ENCODE measurements at places on chromosomes 1 and 21.

GRCh38 chr1:207825409-207825695 lies 73.5 kb downstream of the CD46 start:
- no peak for DNase-seq

DNA sequence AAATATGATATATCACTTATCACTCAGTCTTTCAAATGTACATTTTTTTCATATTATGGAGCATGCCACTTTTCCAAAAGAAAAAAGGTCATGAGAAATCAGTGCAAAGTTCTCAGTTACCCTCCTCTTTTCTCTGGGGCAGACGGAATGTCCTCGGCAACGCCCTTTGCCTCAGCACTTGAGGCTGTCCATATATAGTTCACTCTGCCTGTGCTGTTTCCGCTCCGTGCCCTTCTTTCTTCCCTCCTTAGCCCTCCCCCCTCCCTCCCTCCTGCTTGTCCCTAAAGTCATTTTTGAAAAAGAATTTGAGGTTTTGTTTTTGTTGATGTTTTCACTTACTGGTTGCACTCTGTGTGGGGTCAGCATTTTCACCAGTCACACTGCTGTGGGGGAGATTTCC lies 5.4 kb downstream of the BARHL2 start:
- no peak for DNase-seq

DNA sequence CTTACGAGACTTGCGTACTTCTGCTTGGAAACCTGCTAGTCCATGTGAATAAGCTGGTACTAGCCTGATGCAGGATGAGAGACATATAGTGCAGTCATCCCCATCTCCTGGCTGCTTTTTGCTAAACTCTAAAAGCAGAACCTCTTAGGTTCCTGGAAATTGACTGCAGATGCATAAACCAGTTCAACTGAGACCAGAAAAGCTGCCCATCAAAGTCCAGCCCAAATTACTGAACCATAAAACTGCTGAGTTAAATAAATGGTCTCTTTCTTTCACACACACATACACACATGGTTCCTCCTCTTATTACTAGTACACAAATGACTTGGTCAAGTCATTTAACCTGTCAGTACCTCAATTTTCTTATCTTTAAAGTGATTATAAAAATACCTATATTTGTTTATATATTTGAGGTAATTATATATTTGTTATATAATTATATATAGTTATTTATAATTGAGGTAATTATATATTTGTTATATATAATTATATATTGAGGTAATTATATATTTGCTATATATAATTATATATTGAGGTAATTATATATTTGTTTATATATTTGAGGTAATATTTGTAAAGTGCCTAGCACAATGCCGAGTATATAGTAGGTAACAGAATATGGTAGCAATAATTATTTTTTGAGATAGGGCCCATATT lies 25.2 kb upstream of the RABGAP1L start:
- no peak for DNase-seq

DNA sequence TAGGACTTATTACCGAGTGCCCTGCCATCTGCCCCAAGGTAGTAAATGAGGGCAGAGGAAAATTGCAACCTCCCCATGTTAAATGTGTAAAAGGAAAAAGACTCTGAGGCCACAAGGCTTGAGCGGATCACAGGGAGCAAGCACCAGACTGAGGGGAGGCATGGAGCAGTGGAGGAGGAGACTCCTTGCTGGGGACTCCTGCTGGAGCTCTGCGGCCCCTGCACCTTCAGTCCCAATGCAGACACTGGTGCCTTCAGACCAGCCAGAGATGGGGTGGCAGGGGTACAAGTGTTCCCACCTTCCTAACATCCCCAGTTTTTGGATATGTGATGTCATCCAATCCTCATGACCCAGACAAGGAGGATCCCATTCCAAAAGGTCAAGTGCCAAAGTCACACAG lies 128.4 kb upstream of the NGF start:
- DNase-seq: no peak

DNA sequence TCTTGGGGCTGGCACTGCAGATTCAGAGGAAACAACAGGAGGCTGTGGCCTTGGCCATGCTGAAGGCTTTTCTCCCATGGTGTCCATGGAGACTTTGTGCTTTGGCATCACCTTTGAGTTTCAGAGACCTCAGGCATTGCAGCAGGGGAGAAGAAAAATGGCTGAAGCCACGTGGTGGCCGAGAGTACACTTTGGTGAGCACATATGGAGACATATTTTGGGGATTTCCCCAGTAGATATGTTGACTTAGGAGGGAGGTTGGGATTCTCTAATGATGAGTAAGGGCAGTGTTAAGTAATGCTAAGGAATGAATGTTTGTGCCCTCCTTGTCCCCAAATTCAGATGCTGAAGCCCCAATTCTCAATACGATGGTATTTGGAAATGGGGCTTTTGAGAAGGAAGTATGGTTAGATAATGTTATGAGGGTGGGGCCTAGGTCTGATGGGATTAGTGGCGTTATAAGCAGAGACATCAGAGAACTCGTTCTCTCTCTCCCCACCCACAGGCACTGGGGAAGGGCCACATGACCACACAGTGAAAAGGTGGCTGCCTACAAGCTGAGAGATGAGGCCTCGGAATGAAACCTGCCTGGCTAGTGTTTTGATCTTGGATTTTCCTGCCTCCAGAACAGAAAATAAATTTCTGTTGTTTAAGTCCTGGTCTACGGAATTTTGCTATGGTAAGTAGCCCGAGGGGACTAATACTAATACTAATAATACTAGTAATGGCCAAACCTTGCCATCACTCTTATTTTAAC lies 98.6 kb downstream of the TBX19 start:
- DNase-seq: no peak

DNA sequence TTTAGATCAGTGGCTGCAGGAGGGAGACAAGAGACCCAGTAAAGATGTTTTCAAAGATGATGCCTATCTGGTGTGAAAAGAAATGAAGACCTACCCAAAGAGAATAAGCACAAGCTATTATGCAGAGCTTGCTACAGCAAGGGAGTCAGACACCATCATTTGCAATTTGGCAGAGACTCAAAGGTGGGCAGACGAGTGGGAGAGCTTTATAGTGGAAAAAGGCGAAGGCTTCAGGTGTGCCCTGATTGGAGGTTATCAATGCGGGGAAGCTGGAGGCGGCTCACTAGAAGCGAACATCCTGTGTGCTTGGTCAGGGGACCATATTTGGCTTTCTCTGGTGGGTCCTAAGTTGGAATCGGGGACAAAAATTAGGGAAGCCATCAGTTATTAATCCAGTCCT lies 183.8 kb downstream of the DISC1 start:
- DNase-seq: no peak

- no peak for DNase-seq
These were observed 22.1 kb downstream of the HSPG2 start for GRCh38 chr1:21914880-21915640.

GRCh38 chr1:36091698-36092097 lies 3.0 kb downstream of the ADPRS start:
- no peak for DNase-seq

- no peak for DNase-seq
These were observed 868 bp downstream of the PPP1R12B start for GRCh38 chr1:202349206-202349928.

GRCh38 chr1:58823481-58824010 lies 39.7 kb upstream of the JUN start:
- DNase-seq: no peak

DNA sequence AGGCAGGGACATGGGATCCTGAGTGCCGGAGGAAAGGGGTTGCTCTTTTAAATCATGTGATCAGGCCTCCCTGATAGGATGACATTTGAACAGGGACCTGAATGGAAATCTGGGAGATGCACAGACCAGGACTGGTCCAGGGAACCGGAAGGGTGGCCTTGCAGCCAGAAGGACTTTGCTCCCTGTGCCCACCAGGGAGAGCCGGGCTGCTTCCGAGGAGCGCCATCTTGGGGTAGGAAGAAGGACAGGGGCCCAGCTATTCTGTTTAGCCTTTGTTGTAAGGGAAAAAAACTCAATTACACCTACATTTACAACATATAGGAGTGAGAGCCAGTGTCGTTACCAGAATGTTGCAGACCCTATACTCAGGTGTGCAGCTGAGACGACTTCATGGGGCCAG lies 5.5 kb downstream of the KLHDC7A start:
- no peak for DNase-seq

DNA sequence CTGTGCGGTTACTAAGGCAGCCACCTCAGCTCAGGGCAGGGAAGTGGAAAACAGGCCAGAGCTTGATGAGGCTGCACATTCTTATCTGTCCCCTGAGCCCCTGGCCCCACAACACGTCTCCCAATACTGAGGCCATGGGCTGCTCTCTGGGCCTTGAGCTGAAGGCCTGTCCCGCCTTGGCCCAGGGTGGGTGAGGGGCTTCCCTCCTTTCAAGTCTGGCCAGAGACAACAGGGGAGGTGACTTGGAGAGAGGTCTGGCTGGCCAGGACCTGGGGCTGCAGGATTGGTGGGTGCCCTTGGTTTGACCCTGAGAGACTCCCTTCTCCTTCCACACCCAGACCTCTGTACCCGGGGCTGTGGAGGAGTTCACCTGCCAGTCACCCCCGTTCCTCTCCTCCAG lies 563.8 kb downstream of the PTPRU start:
- DNase-seq: no peak

GRCh38 chr1:221783936-221784335 lies 42.0 kb upstream of the DUSP10 start:
- no peak for DNase-seq

- DNase-seq: no peak
These were observed 3.3 kb downstream of the IFNGR2 start for GRCh38 chr21:33406493-33406892.

DNA sequence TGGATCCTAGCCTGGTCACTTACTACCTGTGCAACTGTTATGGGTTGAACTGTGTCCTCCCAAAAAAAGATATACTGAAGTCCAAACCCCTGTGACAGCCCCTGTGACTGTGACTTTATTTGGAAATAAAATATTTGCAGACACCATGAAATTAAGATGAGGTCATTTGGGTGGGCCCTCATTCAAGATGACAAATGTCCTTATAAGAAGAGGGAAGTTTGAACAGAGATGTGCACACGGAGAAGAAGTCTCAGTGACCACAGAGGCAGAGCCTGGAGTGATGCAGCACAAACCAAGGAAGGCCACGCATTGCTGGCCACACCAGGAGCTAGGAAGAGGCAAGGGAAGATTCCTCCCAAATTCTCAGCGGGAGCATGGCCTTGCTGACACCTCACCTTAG lies 249.7 kb upstream of the RUNX1 start:
- DNase-seq: no peak

DNA sequence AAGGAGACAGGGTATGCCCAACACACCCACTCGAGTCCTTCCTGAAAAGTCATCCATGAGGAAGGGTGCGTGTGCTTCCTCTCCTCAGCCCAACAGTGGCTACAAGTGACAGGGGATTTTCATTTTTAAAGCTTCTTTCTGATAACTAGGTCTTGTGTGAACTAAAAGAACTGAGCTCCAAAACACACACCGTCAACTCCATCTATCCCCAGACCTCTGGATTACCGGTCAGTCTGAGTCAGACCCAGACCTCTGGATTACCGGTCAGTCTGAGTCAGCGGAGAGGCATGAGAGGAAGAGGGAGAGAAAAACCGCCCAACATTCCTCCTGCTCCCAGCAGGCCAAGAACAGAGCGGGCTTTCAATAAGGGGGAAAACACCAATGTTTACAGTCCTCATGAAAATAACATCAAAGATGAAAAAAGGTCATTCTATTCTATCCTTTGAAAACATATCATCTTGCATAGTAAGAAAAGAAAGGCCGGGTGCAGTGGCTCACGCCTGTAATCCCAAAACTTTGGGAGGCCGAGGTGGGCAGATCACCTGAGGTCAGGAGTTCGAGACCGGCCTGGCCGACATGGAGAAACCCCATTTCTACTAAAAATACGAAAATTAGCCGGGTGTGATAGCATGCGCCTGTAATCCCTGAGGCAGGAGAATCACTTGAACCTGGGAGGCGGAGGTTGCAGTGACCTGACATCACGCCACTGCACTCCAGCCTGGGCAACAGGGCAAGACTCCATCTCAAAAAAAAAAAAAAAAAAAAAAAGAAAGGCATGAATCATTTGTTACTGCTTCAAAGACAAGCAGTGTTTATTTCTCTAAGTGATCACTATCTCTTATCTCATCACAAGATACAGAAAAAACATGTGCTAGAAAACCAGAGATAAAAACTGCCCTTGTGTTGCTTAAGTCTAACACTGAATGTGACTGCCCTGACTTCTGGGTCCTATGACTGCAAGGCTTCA lies 3.4 kb downstream of the PTTG1IP start:
- DNase-seq: no peak

- DNase-seq: no peak
These were observed 51.5 kb downstream of the KCNAB2 start for GRCh38 chr1:6097117-6097595.

- peak; percentile 85 for DNase-seq
These were observed 553 bp downstream of the TTC3 start for GRCh38 chr21:37073417-37074196.

DNA sequence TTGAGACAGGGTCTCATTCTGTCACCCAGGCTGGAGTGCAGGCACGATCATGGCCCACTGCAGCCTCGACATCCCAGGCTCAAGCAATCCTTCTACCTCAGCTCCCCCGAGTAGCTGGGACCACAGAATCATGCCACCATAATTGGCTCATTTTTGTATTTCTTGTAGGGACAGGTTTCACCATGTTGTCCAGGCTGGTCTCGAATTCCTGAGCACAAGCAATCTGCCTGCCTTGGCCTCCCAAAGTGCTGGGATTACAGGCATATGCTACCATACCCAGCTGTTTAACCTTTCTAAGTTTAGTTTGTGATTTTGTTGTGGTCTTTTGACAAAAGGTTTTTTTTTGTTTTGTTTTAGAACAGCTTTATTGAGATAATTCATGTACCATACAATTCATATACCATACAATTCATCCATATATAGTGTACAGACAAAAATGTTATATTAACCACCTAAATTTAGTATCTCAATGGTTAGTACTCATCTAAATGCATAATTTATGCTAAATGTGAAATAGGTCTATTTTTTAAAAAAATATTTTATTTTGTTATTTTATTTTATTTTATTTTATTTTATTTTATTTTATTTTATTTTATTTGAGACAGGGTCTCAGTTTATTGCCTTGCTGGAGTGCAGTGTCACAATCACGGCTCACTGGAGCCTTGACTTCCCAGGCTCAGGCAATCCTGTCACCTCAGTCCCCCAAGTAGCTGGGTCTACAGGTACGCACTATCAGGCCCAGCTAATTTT lies 8.9 kb downstream of the ZMPSTE24 start:
- DNase-seq: no peak

- DNase-seq: no peak
These were observed 55.2 kb downstream of the SELENOF start for GRCh38 chr1:86858524-86859261.

DNA sequence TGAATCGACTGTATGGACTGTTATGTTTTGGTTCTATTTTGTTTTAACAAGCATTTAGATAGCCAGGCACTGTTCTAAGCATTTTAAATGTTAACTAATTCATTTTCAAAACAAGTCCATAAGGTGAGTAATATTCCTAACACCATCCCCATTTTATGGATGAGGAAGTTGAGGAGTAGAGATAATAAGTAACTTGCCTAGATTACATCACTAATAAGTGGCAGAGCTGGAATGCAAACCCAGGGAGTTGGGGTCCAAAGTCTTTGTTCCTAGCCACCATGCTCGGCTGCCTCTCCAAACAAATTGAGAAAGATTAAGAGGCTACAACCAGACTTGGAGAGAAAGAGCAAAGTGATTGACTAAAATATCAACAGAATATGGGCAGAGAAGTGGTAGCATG lies 12.6 kb upstream of the LEPR start:
- DNase-seq: no peak

GRCh38 chr1:214990619-214991018 lies 91.9 kb upstream of the KCNK2 start:
- DNase-seq: no peak

Data from anterior cingulate cortex (tissue), 58 donors.